RWPE2 (cell line): ENCODE measurements at places on chromosomes 13 and 19.

DNA sequence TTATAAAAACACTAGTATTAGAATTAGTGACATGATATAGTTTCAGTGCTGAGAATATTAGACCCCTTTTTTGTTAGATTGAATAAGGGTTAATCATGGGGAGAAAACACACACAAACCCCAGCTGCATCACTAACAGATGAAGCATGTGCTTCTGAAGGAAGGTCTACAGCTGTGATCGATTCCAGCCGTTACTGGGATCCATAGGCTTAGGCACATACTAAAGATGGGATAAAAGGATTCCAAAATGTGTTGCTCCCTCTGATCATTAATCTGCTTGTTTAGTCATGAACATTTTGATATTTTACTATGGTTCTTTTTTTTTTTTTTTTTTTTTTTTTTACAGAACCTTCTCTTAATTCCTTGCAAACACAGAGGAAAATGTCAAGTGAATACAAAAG, 1591.3 kb downstream of the EFNB2 start:
- DNase-seq: no peak

- DNase-seq: peak; percentile 85
Observed at GRCh38 chr19:17576758-17577456, 21.5 kb downstream of the COLGALT1 start.

DNA sequence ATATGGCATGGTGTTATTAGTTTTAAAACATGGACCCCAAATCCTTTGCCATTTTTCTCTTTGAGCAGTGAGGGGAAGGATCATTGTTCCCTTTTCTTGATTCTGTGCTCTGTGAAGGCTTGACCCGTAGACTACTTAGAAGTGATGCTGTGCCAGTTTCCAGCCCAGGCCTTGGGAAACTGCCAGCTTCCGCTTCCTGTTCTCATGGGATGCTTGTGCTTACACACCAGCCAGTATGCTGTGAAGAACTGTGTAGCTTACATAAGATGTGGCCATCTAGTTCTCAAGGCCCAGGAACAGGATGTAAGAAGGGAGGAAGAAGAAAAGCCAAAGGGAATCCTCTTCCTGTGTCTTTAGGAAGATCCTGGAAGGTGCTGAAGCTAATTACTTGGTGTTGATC, 180.9 kb downstream of the PCCA start:
- DNase-seq: no peak

- peak; percentile 90 for DNase-seq
Observed at GRCh38 chr19:19540715-19541515, 2.9 kb downstream of the CILP2 start.

DNA sequence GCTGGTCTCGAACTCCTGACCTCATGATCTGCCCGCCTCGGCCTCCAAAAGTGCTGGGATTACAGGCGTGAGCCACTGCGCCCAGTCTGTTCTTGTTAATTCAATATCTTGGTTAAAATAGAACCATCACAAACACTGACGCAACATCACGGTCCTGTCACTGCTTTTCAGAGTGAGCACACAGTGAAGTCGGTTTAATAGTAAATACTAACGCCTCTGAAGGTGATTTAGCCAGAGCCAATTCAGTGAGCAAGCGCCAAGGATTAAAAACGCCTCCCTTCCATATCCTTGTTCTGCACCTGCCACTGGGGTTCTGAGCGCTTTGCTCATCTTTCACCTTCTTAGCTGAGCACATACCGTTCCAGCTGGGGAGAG, 30.3 kb downstream of the LAMP1 start:
- DNase-seq: no peak

GRCh38 chr19:19656451-19657396, 6.8 kb downstream of the ATP13A1 start:
- no peak for DNase-seq

- no peak for DNase-seq
Observed at GRCh38 chr19:2170987-2171348, 7.2 kb downstream of the DOT1L start.

GRCh38 chr19:36488846-36489117, 579 bp downstream of the ZNF566 start:
- no peak for DNase-seq

DNA sequence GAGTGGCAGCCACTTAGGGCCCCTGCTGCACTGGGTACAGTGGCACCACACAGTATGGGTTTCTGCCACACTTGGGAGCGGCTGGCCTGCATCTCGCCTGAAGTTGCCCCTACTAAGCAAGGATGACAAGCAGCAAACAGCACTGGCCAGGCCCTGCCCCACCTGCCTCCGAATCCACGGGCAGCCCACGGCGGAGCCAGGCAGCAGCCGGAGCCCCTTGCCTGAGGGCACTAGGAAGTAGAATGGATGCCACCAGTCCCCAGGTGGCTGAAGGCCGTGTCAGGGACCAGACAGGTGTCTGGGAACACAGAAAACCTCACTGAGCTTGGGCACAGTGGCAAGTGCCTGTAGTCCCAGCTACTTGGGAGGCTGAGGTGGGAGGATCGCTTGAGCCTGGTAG, 19.4 kb downstream of the MLLT1 start:
- no peak for DNase-seq

DNA sequence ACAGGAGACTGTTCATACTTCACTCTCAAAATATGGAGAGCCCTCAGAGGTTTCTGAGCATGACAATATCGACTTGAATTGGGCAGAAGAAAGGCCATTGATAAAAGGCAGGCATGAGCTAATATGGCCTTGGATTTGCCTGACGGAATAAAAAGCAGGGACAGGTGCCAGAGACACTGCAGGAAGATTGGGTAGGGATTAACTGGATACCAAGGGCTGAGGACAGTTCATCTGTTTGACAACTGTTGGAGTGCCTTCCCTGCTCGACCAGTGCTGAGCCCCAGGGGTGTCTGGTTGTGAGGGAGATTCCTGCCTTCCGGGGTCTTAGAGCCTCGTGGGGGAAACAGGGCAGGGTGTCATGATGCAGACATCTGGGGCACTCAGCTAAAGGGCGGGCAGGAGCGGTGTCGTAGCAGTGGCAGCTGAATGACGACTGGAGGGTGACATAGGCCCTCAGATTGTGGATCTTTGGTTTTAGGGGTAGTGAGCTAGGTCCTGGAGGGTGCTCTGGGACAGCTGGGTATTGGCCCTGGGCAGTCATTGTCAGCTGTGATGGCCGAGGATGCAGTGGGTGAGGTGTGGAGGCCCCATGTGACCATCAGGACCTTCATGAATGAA, 12.3 kb downstream of the GATAD2A start:
- no peak for DNase-seq

DNA sequence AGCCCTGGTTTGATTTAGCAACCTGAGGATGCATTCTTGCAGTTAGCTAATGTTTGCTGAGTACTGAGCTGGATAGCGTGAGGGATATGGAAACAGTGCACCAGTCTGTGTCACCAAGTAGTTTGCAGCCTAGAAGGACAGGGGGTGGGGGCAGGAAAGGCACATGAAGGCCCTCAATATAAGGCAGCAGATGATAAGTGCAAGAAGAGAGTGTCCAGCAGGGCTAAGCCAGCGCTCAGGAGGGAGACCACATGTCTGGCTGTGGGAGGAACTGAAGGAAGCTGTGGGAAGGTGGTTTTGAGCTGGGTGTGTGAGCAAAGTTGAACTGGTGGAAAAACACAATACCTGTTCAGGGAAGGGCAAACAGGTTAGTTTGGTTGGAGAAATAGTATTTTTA, 1.7 kb downstream of the CXCL17 start:
- DNase-seq: no peak

- no peak for DNase-seq
Observed at GRCh38 chr13:42815681-42816080, 34.3 kb downstream of the FAM216B start.

GRCh38 chr19:28998974-28999373, 214.0 kb downstream of the UQCRFS1 start:
- DNase-seq: no peak

DNA sequence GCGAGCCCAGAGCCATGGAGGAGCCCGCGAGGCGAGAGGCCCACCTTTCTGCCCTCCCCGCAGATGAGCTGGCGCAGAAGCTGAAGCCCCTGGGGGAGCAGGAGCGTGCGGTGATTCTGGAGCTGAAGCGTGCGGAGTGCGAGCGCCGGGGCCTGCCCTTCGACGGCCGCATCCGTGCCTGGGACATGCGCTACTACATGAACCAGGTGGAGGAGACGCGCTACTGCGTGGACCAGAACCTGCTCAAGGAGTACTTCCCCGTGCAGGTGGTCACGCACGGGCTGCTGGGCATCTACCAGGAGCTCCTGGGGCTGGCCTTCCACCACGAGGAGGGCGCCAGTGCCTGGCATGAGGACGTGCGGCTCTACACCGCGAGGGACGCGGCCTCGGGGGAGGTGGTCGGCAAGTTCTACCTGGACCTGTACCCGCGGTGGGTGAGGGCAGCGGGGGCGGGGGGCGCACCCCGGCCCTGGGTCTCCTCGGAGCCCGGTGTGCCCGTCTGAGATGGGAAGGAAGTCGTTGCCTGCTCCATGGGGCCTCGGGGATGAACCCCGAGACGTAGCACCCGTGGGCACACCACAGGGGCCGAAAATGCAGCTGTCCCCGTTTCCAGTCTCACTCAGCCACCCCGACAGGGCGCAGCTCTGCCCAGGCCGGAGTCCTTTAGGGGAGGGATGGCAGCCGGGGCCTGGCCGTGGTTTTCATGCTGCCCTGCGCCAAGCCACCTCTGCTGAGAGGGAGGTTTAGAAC, 12.1 kb upstream of the ZNF554 start:
- DNase-seq: no peak

DNA sequence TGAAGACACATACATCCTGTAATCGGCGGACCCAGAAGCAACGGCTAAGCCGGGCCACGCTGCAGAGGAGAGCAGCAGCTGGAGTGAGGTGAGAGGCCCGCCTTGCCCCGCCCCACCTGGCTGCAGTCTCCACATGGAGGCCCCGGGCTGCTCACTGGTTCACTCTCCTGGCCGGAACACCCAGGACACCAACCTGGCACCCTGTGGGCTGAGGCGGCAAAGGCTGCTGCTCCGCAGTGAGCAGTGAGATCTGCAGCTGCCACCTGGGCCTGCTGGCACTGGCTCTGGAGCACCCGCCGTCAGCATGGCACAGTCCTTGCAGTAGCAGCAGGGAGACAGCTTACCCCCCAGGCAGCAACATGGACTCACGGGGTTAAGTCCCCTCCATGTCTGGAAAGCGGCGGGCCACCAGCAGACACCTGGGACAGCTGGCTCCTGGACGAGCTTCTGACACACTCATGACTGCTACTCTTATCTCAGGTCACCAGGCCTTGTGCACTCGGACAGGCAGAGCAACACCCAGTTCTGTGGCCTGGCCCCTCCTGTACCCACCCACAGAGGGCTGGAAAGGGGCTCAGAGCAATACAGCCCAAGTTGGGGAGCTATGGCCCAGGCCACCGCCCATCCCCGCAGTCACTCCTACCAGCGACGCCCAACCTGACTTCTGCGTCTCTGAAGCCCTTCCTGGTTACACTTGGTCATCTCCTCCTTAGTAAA, 13.2 kb upstream of the KPTN start:
- DNase-seq: no peak

- no peak for DNase-seq
Observed at GRCh38 chr13:24627946-24628345, 52.3 kb upstream of the ATP12A start.

GRCh38 chr13:32261567-32261966, 53.6 kb downstream of the ZAR1L start:
- no peak for DNase-seq

- DNase-seq: no peak
Observed at GRCh38 chr13:85091631-85092234, 707.5 kb downstream of the SLITRK6 start.

DNA sequence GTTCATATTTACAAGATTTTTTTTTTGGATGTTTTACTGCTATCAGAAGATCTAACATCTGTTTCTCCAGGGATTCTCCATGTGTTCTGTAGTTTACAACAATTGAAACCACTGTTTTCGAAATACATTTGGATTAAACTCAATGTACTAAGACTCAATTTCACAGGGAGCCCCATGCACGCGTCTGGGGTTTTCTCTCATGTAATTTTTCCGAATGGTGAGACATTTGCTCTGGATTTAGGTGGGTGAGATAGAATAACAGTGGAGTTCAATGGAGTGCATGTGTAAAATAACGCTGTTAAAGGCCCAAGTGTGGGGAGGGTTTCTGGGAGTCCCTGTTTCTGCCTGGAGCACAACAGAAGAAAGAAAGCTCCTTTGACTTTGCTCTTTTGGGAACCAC, 330.3 kb downstream of the TSHZ3 start:
- no peak for DNase-seq

DNA sequence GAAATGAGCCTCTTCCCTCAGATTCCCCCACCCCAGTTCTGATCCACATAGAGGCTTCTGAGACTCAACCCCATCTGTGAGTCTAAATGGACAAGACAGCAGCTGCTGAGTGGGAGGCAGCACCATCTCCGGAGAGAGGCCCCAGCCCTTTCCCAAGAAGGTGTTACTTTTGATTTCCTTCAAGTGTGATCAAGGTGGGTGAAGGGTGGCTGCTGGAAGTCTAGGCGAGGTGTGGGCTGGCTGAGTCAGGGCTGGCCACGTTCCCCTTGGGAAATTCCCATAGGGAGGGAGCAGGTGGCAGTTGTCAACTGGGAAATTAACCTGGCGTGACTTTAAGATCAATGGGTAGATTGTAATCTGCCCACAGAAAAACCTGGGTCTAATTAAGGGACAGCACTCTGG, 148.0 kb downstream of the FOXO1 start:
- DNase-seq: no peak

GRCh38 chr13:20311596-20311995, 79.5 kb upstream of the GJB6 start:
- no peak for DNase-seq

- DNase-seq: no peak
Observed at GRCh38 chr19:58551123-58551497, 3.8 kb downstream of the CHMP2A start.

GRCh38 chr19:16371540-16371986, 46.9 kb downstream of the KLF2 start:
- DNase-seq: no peak

DNA sequence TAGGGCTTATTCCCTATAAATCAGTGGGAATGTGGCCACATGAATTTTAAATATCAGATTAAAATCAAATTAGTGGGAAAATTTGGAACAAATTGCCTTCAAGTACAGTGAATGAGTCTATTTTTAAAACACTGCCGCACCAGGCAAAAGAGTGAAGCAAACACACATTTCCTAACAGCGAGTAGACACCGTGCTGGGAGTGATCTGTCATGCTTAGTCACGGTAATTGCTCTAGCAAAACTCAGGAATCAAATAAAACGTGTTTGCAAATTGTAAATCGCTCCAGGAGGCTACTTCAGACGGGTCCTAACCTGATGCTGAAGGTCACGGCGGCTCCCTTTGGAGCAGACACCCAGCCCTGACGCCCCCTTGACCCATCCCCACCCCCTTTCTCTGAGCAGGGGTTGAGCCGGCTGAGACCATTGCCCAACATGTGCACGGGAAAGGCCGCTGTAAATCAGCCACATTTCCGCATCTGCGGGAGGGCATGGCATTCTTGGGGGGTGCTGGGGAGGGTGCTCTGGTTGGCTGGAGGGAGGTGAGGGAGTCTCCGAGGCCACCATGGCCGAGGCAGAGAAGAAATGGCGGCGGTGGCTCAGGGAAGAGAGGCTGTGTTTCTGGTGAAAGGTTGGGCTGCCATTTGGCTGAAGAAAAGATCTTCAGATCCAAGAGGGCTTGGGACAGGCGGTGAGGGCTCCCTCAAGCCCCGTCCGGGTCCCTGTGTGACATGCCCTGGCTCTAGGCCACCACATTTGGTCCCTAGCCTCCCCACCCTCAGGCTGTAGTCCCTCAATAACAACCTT, 8.9 kb downstream of the CEBPA start:
- peak; percentile 51 for DNase-seq
